ENCODE measurements at places on chromosomes 3 and 15. TPM values are rescaled to one million over a fixed set of nuclear protein-coding genes. Genes with fewer than 3 reads are reported as not detected.

Gene XCR1
- 0.14 TPM for polyA plus RNA-seq

Gene ACAN
- 2.3 TPM for polyA plus RNA-seq

Gene TUSC2
- 28.0 TPM for polyA plus RNA-seq

Gene MEGF11
- polyA plus RNA-seq, result 3.5 TPM

Gene GOLGA8G
- polyA plus RNA-seq, result 0.04 TPM

Gene PLSCR2
- polyA plus RNA-seq, result 1.4 TPM

Gene POC1A
- polyA plus RNA-seq, result 9.0 TPM

Gene IFT80
- 67.5 TPM for polyA plus RNA-seq

Gene AMT
- polyA plus RNA-seq, result 43.4 TPM

Gene DLEC1
- 0.56 TPM for polyA plus RNA-seq

Gene CTXND1
- polyA plus RNA-seq, result 12.2 TPM

Gene MORC1
- 0.64 TPM for polyA plus RNA-seq

Gene TM6SF1
- 2.6 TPM for polyA plus RNA-seq

Gene CYP1A1
- polyA plus RNA-seq, result not detected

Gene RYK
- polyA plus RNA-seq, result 90.3 TPM

Gene KNG1
- polyA plus RNA-seq, result 84.2 TPM

Gene TMEM212
- 0.06 TPM for polyA plus RNA-seq

Gene KCNMB3
- 5.7 TPM for polyA plus RNA-seq

Gene NR2E3
- polyA plus RNA-seq, result 1.1 TPM

All from renal pelvis (tissue), 12 donors.